ENCODE measurements at places on chromosomes 13 and 19. TPM values are rescaled to one million over a fixed set of nuclear protein-coding genes. Genes with fewer than 3 reads are reported as not detected.

- no peak overlapping the region for H3K4me3 ChIP-seq
- H3K27ac ChIP-seq: no peak overlapping the region
- no peaks in the 10 kb centered on the region for H3K36me3 ChIP-seq
- peaks cover 36% of the 10 kb centered on the region for H3K27me3 ChIP-seq
Measured at GRCh38 chr19:47464675-47465419, 6.8 kb downstream of the SLC8A2 start.

- no peak overlapping the region for H3K4me3 ChIP-seq
- H3K27me3 ChIP-seq: no peaks in the 10 kb centered on the region
- H3K36me3 ChIP-seq: peaks cover 3% of the 10 kb centered on the region
- no peak overlapping the region for H3K27ac ChIP-seq
- peaks cover 29% of the 10 kb centered on the region for H3K4me1 ChIP-seq
- DNase-seq: no peak
Measured at GRCh38 chr19:3575949-3576673, 3.4 kb downstream of the HMG20B start.

GRCh38 chr19:12669270-12670158 lies 2.9 kb downstream of the WDR83 start:
- peaks cover 21% of the 10 kb centered on the region for H3K4me1 ChIP-seq
- H3K27ac ChIP-seq: peak overlapping the region; percentile 97
- peak overlapping the region; percentile 83 for H3K4me3 ChIP-seq
- H3K27me3 ChIP-seq: no peaks in the 10 kb centered on the region
- DNase-seq: peak; percentile 83

GRCh38 chr13:107968470-107968869 lies 246.9 kb downstream of the LIG4 start:
- DNase-seq: no peak
- no peak overlapping the region for H3K4me3 ChIP-seq
- H3K4me1 ChIP-seq: no peaks in the 10 kb centered on the region
- no peak overlapping the region for H3K27ac ChIP-seq

DNA sequence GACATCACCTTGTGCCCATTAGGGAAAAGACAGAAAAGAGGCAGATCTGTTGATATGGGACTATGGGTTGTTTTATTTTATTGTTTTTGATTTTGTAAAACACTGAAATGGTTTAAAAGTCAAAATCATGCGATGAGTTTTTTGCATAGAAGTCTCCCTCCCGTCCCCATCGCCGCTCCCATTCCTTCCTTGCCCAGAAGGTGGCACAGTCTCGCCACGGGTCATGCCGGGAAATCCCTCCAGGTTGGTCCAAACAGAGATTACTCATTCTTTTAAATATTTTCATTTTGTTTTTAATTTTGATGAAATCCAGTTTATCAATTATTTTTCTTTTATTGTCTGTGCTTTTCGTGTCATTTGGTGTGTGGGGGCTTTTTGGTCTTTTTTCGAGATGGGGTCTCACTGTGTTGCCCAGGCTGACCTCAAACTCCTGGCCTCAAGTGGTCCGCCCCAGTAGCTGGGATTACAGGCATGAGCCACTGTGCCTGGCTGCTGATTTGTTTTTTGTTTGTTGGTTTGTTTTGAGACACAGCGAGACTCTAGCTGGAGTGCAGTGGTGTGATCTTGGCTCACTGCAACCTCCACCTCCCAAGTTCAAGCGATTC lies 9.2 kb downstream of the PGPEP1 start:
- peaks cover 2% of the 10 kb centered on the region for H3K4me1 ChIP-seq
- H3K27me3 ChIP-seq: no peaks in the 10 kb centered on the region
- H3K4me3 ChIP-seq: no peak overlapping the region
- H3K27ac ChIP-seq: no peak overlapping the region

- H3K4me1 ChIP-seq: peaks cover 51% of the 10 kb centered on the region
- peak overlapping the region; percentile 24 for H3K4me3 ChIP-seq
- peak overlapping the region; percentile 77 for H3K27ac ChIP-seq
- H3K36me3 ChIP-seq: no peaks in the 10 kb centered on the region
- DNase-seq: no peak
Measured at GRCh38 chr19:6233827-6234511, 45.8 kb downstream of the MLLT1 start.

CDC34 gene
- total RNA-seq: 190 TPM

ATP4B gene
- total RNA-seq: not detected

WBP4 gene
- total RNA-seq: 10.4 TPM

All from astrocyte (in vitro differentiated cells and primary cell).